ENCODE measurements at places on chromosomes 2 and 18.

DNA sequence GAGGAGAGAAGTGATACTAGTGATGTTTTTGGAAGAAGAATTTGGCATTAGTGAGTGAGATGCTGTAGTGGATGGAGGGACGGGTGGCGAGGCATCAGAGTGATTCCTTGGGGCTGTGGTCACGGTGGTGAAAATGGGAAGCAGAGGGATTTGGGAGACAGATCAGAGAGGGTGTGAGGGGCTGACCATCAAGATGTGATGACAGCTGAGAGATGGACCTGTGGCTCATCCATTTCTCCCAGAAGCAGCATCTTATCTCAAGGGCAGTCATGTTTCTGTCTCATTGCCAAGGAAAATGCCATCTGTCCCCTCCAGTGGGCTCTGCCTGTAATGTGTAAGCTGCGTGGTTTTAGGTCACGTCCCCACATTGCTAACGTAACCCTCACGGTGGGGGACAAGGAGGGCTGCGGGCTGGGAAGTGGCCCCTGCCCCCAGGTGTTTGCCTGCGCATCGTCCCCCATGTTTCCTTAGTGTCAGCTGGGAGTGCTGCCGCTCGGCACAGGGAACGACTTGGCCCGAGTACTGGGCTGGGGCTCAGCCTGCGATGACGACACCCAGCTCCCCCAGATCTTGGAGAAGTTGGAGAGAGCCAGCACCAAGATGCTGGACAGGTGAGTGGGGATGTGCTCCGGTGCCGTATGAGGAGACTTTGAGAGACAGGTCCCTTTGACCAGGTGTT, 91.0 kb downstream of the DGKD start:
- no peak for DNase-seq

GRCh38 chr2:152542337-152542994, 174.8 kb downstream of the PRPF40A start:
- no peak for DNase-seq

DNA sequence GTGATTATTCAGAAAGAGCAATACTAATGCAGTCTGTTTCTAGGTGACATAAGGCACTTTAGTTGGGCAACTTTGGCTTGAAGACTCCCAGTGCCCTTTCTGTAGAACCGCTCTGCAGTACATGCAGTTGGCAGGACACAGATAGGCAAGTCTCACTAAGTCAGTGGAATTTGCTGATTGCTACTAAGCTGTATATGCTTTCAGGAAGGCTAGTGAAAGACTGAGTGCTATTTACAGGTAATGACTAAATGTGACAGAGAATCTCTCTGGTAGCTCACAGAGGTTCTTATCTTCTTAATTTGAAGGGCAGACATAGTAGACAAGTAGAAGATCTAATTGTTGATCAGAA, 243.0 kb downstream of the WDPCP start:
- no peak for DNase-seq

DNA sequence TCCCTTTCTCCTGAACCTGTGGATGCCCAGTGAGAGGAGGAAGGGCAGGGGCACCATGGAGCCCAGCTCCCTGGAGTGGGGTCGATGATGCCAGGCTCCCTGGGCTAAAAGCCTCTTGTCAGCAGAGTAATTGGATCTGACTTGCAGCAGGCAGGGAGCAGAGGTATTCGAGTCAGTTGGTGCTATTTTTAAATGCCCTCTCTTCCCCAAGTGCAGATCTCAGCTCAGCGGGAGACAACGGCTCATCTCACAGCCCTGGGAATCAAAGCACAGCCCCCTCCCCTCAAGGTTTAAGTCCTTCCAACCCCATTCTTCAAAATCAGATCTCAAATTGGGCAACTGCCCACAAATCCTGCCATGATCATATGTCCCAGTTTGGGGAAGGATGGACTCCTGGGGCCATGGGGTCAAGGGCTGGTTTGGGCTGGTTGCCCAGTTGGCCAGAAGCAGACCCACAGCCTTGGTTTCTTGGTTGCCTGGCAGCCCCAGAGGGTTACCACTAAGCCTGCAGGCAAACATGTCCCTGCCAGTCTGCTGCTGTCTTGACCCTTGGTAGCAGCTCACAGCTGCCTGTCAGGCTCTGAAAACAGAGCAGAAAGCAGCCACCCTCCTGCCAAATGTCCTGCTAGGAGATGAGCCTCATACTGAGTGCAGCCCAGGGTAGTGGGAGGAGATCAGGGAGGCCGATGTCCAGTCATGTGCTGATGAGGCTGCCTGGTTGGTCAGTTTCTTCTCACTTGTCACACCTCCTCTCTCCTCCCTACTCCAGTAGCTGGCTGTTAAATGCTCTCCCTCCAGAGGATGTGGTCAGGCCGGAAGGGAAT, 244.9 kb downstream of the LOXHD1 start:
- DNase-seq = no peak

- no peak for DNase-seq
Measured at GRCh38 chr2:31243053-31243452, 9.1 kb downstream of the EHD3 start.

GRCh38 chr2:42764096-42764495, at the start of gene OXER1:
OXER1 (minus strand) TSS chr2:42764135; CDS start chr2:42764062, 73 bp downstream.
- DNase-seq = no peak

- no peak for DNase-seq
Measured at GRCh38 chr2:98347298-98348065, 1.2 kb downstream of the CNGA3 start.

GRCh38 chr2:12259493-12259892, 457.2 kb upstream of the TRIB2 start:
- no peak for DNase-seq

GRCh38 chr2:196592911-196593881, 46.3 kb upstream of the CCDC150 start:
- DNase-seq = peak; percentile 32

All from NCI-H460 (cell line).